ENCODE measurements at places on chromosomes 13 and 19. TPM values are rescaled to one million over a fixed set of nuclear protein-coding genes. Genes with fewer than 3 reads are reported as not detected.

Gene ZNF433
- 1.3 TPM for total RNA-seq

Gene DPY19L3
- 13.8 TPM for total RNA-seq

Gene FSD1
- 22.9 TPM for total RNA-seq

Gene ZNF709
- total RNA-seq = 1.9 TPM

Gene C5AR1
- not detected for total RNA-seq

Gene MYH14
- total RNA-seq = 19.2 TPM

Gene MAB21L1
- not detected for total RNA-seq

Gene CCNA1
- 0.22 TPM for total RNA-seq

Gene CEBPA
- total RNA-seq = 2.9 TPM

GRCh38 chr13:109157275-109157674 is 527.9 kb downstream of the MYO16 start:
- DNase-seq = no peak

DNA sequence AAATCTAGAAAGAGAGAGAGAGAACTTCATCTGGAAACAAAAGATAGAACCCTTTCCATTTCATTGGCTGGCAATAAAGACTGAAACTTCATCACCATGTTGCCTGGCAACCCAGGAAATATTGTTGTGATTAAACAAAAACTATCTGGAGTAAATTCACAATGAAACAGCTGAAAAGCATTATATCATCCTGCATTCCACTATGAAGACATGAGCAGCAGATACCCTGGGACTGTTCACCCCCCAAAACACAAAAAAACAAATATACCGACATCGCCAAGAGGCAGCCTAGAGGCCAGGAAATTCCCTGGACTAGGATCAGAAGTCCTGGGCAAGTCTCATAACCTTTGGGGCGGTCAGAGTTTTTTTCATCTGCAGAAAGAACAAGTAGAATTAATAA is 158.3 kb downstream of the FOXO1 start:
- peak; percentile 33 for DNase-seq

DNA sequence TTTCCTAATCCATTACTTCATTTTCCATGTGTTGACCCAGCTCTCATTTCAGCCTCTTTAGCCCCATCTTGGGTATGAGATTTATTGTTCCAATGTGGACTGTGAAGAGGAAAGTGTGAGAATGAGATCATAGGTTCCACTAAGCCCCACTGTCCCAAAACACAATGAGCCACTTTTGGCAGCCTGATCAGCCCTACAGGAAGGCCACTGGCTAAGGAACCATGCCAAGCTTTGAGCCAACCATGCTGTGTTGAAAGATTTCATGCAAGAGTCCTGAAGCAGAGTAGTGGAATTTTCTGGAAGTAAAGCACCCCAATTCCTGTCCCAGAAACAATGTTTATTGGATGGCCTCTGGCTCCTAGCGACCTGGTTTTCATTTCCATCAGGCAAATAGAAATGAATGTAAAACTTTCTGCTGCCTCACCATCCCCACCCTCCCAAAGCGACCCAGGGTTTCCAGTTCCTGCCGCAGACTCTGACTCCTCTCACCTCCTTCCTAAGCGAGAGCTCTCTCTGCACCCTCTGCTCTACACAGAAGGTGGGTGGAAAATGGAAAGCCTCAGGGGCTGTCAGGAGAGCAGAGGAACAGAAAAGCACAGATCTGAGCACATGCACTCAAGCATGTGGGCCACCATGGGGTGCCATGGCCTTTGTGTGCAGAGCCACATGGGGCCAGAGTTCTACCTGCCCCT is 73.1 kb downstream of the KCTD12 start:
- DNase-seq = no peak

- DNase-seq = no peak
Measured at GRCh38 chr13:110784704-110785103, 71.2 kb downstream of the ING1 start.

GRCh38 chr13:41942462-41943094 is 18.3 kb downstream of the VWA8 start:
- peak; percentile 38 for DNase-seq

GRCh38 chr13:52156724-52157261 is 2.6 kb downstream of the NEK3 start:
- DNase-seq = no peak

- no peak for DNase-seq
Measured at GRCh38 chr13:39632994-39633393, 22.5 kb upstream of the COG6 start.

DNA sequence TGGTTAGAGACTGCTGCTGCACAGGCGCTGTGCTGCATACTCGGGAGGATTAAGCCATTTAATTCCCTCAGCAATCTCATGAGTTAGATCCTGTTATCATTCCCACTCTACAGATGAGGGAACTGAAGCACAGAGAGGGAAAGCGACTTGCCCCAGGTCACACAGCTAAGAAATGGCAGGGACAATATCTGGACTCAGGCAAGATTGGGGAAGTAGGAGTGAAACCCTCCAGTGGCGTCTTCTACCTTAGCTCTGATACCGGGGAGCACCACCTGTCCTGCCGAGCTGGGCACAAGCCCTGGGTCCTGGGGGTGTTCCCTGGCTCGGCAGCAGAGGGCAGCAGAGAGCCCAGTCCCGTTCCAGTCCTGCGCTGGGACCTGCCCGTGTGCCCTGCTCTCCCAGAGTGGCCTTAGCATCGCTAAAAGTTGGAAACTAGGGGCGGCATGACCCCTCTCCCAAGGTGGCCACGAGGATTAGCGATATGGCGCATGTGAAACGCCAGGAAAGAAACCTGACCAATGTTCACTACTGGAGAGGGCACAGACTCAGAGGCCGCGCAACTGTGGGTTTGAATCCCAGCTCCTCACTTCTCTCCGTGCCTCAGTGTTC is 20.5 kb downstream of the CYTH2 start:
- no peak for DNase-seq

GRCh38 chr13:25371875-25372283 is at the start of gene ATP8A2:
Gene ATP8A2 (plus strand): TSS chr13:25371974. CDS start chr13:25372213, 239 bp downstream.
- no peak for DNase-seq

DNA sequence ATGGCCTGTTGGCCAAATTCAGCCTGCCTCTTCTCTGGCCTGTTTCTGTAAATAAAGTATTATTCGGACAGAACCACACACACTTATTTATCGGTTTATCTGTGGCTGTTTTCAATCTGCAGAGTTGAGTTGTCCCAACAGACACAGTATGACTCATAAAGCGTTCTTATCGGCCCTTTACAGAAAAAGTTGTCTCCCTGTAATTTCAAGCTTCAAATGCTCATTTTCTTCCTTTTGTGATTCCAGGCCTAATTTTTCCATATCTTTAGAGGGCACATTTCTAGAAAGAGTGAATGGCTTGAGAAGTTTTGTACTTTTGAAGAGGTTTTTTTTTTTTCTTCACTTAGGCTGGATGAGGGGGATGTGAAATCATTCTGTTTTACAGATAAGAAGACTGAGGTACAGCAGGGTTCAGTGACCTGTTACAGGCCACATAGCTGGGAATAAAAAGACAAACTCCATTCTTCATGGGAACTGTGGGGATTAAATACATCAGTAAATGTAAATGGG is 440.9 kb downstream of the TSHZ3 start:
- DNase-seq = no peak

DNA sequence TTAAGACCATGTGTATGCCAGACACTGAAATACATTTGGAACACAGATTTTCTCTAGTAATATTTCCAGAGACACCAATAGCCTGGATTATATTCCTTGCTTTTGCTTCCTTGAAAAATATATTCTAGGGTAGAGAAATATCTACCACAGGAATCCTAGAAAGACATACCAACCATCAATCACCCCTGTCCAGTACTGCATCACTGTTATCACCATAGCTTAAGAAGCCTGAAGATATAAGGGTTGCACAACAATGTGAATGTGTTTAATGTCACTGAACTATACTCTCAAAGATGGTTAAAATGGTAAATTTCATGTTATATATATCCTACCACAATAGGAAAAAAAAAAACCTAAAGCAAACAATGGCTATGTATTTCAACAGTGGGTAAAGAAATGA is 163.6 kb downstream of the DIAPH3 start:
- DNase-seq = no peak

DNA sequence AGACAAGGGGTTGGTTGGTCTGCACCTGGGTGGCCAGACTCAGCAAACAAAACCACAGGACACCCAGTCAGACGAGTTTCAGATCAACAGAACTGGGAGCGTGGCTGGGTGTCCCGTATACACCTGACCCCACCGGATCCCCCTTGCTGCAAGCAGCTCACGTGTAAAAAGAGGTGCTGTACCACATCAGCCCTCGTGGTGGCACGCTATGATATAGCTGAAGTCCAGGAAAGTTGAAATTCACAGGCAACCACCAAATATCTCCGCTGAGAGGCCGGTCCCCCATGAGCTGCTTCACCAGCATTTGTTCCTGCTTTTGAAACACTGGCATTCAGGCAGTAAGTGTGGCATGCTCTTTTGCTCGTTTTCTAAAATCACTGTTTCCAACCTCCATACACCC is 92.3 kb downstream of the TUBA3C start:
- DNase-seq = no peak

DNA sequence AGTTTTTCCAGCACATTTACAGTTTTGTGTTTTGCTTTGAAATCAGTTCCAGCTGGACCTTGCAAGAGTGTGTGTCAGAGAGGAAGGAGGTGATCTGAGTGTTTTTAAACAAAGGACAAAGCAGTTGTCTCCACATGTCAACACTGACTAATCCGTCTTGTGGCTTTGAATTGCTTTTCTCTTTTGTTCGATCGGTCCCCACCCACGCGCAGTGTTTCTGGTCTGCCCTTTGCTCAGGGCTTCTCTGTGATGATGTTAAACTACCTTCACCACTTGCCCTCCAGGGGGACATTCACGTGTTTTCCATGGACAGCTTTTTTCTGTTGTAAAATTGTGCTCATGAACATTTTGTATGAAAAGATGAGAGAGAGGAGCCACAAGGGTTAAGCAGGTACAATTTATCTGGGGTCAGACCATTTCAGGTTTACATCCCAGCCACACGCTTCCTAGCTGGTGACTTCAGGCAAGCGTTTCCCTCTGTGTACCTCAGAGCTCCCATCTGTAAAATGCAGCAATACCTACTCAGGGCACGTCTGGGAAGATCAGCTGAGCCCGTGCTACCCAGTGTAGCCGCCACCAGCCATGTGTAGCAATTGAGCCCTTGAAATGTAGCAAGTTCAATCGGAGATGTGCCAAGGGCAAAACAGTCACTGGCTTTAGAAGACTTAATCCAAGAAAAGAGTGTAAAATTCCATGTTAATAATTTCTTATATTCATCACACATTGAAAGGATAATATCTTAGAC is 13.5 kb upstream of the PLA2G4C start:
- DNase-seq = no peak

DNA sequence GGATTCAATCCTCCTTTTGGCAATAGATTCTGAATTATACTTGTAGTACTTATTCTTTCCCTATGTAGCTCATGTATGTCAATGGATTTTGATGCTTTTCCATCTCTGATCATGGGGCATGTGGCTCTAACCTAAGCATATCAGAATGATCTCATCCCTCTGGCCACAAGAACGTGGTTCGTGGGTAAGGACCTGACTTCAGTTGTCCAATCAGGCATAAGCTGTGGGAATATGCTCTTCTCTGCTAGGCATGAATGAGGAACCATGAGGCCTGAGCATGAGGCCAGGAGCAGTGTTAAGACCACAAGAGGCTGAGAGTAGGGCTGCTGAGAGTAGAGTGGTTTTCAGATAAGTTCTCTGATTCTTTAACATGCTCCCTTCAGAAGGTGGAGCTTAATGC is 292.4 kb upstream of the TSHZ3 start:
- DNase-seq = no peak

- no peak for DNase-seq
Measured at GRCh38 chr13:68027306-68027705, 797.2 kb upstream of the PCDH9 start.

- no peak for DNase-seq
Measured at GRCh38 chr13:92473765-92474475, 752.7 kb upstream of the GPC6 start.

DNA sequence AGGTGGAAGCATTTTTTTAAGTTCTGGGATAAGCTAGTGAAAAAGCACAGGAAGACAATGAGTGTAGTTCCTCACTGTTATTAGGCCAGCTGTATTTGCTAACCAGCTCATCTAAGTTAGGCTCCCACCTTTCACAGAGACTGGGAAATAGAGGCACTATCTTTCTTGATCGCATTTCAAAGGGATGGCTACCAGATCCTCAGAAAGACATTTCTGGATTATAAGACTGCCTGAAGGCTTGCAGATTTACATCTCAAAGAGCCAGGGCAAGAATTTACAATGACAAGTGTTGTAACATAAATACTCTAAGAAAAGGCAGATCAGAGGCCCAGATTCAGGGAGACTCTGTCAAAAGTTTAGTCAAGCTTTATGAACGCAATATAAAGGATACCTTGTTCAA is 1005.5 kb downstream of the PCDH9 start:
- no peak for DNase-seq

GRCh38 chr13:109275852-109276251 is 510.5 kb downstream of the IRS2 start:
- DNase-seq = no peak

- no peak for DNase-seq
Measured at GRCh38 chr13:38135592-38135991, 214.1 kb upstream of the UFM1 start.

GRCh38 chr19:18379803-18380747 is 5.9 kb upstream of the GDF15 start:
- peak; percentile 74 for DNase-seq

DNA sequence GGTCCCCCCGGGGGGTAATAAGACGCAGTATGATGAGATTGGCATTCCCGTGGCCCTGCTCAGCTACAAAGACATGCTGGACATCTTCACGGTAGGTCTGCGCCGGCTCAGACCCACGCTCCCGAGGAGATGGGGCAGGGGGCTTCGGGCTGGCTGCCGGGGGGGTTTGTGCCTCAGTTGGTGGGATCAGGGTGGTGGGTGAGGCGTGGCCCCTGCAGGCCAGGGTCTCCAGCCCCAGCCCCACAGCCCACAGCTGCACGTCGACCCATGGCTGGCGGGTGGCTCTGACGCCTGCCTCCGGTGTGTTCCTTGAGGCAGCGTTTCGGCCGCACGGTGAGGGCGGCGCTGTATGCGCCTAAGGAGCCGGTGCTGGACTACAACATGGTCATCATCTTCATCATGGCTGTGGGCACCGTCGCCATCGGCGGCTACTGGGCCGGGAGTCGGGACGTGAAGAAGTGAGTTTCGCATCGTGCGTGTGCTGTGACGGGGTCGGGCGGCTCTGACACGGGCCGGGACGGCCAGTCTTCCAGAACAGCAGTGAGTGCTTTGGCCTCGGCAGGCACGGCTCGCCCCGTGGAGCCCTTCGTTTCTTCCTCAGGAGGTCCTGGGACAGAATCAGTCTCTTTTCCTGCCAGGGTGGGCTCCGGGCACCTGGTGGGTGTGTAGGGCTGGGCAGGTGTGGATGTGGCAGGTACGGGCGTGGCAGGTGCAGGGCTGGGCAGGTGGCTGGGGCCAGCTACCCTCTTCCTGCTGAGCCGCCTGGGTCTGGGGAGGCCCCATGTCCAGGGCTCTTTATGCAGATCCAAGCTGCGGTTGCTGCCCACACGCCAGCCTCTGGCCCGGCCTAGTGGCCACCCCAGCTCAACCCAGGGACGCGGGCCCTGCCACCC is 10.5 kb downstream of the SPPL2B start:
- no peak for DNase-seq
